Hair follicular keratinocyte (primary cell): ENCODE measurements at places on chromosomes 6 and 20. TPM values are rescaled to one million over a fixed set of nuclear protein-coding genes. Genes with fewer than 3 reads are reported as not detected.

Gene LRRC1
- 15.8 and 16.6 TPM in 2 replicates for total RNA-seq

Gene PTPRT
- total RNA-seq: under 0.01 TPM in 1 of 2 replicates, not detected in the other

Gene CLVS2
- total RNA-seq: not detected in 2 replicates

Gene ARHGAP40
- total RNA-seq: 0.34 and 1.6 TPM in 2 replicates

Gene OLIG3
- total RNA-seq: not detected in 2 replicates
